ENCODE measurements at places on chromosomes 6 and 20. TPM values are rescaled to one million over a fixed set of nuclear protein-coding genes. Genes with fewer than 3 reads are reported as not detected.

Gene CFB
- total RNA-seq, result 26.8 TPM

Gene PRR18
- 0.29 TPM for total RNA-seq

Gene PRICKLE4
- total RNA-seq, result not detected

Gene SLC22A2
- under 0.01 TPM for total RNA-seq

Gene SDC4
- 182 TPM for total RNA-seq

Gene FLOT1
- 114 TPM for total RNA-seq

Gene EYS
- total RNA-seq, result under 0.01 TPM

DNA sequence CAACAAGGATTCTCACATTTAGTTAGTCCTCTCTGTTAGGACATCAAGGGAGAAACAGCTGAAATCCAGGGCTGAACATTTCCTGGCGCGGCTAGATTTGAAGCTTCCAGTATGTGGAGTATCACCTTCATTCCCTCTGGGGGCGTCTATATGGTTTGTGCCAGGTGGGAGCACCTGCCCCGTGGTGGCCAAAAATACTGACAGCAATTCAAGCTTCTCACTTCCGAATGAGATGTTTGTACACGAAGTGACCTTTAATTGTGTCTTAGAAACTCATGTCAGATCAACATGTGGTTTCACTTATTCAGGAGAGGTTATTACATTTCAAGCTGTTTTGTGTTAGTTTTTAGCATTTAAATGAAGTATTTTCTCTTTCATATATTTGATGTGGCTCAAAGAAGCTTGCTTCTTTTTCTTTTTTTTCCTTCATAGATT, 67.3 kb upstream of the ZNF217 start:
- DNase-seq, result no peak
- no peak overlapping the region for H3K4me3 ChIP-seq
- H3K36me3 ChIP-seq, result no peaks in the 10 kb centered on the region
- peak overlapping the region; percentile 62 for H3K27ac ChIP-seq
- H3K4me1 ChIP-seq, result peaks cover 28% of the 10 kb centered on the region

DNA sequence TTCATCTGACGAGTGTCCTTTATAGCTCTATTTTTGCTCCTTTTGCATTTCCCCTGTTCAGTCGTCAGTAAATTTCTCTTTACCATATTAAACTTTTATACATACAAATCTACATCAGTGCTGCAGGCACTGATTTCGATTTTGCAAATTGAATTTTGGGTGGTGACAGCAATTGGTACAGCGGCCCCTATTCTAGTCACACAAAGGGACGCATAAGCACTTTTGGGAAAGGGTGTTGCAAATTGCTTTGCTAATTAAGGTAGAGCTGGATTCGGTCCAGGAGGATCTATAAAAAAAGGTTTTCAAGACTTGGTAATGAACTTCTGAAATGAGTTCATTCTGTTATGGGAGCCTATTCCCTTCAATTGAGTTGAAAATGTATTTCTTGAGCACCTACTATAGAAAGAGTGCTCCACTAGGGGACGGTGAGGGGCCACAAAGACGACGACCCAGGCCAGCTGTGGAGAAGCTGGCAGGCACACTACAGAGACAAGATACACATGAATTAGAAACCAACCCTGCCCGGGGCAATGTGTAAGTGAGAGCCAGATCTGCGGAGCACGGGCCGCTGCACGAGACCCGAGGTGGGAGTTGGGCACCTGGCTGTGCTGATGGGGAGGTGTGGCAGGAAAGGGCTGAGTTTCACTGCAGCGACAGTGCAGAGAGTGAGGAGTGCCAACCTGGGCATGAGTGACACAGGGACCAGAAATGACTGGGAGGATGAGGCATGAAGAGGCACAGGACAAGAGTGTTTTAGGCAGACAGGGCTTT, 5.4 kb downstream of the UQCC2 start:
- peaks cover 24% of the 10 kb centered on the region for H3K4me1 ChIP-seq
- H3K27me3 ChIP-seq, result no peaks in the 10 kb centered on the region
- H3K27ac ChIP-seq, result no peak overlapping the region
- no peak overlapping the region for H3K4me3 ChIP-seq

GRCh38 chr6:113599444-113599843, 257.7 kb upstream of the MARCKS start:
- no peak for DNase-seq
- H3K4me1 ChIP-seq, result peaks cover 24% of the 10 kb centered on the region
- no peaks in the 10 kb centered on the region for H3K27me3 ChIP-seq
- no peak overlapping the region for H3K4me3 ChIP-seq

DNA sequence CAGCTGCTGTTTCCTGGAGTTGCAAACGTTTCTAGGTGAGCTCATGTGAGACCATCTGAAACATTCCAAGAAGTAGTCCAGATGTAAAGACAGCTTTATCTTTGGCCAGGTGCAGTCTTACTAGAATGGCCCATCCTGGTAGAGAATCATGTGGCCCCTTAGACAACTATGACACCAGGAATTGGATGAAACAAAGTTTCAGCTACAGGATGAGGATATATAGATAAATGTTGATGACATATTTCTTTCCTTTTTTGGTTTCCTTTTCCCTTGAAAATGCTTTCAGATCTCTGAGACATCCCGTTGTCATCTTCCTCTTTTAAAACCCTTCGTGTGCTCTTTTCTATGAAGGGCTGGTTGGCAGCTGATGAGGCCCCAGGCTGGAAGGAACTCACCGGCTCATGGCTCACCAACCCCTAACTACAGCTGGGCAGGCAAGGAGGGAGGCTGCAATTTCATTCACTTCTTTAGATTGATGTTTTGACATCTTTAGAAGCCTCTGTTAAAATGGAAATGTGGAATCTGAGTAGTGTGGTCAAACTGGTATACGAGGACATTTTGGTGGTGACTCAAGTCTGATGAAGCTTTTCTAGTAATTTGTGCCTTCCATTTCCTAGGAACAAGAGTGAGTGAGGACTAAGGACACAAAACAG, 167.9 kb upstream of the TNFAIP3 start:
- H3K27me3 ChIP-seq, result no peaks in the 10 kb centered on the region
- DNase-seq, result peak; percentile 74
- no peaks in the 10 kb centered on the region for H3K36me3 ChIP-seq
- peak overlapping the region; percentile 15 for H3K27ac ChIP-seq
- peaks cover 22% of the 10 kb centered on the region for H3K4me1 ChIP-seq
- no peak overlapping the region for H3K4me3 ChIP-seq

DNA sequence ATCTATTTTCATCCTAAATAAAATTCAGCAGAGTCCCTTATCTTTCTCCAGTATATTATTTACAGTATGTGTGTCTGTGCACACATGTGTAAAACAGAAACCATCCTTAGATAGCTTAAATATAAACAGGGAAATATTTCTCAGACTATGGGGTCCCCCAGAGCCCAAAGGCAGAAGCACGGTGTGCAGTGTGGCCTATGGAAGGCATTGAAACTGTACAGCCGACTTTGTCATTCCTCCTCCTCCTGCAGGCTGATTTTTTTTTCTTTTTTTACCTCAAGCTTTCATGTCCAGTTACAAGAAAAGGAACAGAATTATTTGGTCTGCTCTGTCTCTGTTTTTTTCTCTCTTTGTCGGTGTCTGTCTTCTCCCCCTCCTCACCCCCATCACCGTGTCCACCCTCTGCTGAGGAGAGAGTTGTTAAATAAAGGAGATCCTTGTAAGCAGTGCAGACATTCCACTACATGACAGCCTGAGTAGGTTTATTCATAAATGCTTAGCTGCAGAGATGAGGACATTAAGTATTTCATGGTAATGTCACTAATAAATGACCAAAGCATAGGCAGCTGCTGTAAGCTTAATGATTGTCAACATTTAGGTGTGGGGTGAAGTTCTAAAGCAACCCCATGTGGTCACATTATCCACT, 31.8 kb upstream of the SLC35D3 start:
- no peak overlapping the region for H3K4me3 ChIP-seq
- no peak overlapping the region for H3K27ac ChIP-seq
- H3K27me3 ChIP-seq, result no peaks in the 10 kb centered on the region
- no peaks in the 10 kb centered on the region for H3K36me3 ChIP-seq
- DNase-seq, result no peak
- no peaks in the 10 kb centered on the region for H3K4me1 ChIP-seq

GRCh38 chr20:53926428-53927028, 143.9 kb downstream of the BCAS1 start:
- peak; percentile 71 for DNase-seq
- H3K36me3 ChIP-seq, result no peaks in the 10 kb centered on the region
- peaks cover 21% of the 10 kb centered on the region for H3K4me1 ChIP-seq
- no peaks in the 10 kb centered on the region for H3K27me3 ChIP-seq
- H3K4me3 ChIP-seq, result no peak overlapping the region

DNA sequence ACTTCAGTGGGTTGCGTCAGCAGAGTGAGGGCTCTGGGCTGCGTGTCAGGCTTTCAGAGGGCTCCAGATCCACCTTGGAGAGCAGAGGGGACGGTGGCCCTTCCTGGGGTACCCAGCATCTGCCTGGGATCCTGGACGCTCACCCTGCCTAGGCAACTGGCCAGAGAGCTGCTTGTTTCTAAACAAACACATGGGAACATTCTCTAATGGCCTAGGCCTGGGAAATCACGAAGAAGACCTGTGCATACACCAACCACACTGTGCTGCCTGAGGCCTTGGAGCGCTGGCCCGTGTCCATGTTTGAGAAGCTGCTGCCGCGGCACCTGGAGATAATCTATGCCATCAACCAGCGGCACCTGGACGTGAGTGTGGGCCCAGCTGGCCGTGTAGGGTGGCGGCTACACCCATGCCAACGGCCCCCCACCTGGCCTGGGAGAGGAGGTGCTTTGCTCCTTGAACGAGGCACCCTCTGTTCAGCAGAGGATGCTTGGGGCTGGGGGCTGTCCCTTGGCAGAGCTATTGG, 32.2 kb downstream of the PYGB start:
- peaks cover 87% of the 10 kb centered on the region for H3K36me3 ChIP-seq
- H3K27ac ChIP-seq, result no peak overlapping the region
- peak; percentile 46 for DNase-seq
- H3K4me3 ChIP-seq, result no peak overlapping the region
- no peaks in the 10 kb centered on the region for H3K27me3 ChIP-seq

DNA sequence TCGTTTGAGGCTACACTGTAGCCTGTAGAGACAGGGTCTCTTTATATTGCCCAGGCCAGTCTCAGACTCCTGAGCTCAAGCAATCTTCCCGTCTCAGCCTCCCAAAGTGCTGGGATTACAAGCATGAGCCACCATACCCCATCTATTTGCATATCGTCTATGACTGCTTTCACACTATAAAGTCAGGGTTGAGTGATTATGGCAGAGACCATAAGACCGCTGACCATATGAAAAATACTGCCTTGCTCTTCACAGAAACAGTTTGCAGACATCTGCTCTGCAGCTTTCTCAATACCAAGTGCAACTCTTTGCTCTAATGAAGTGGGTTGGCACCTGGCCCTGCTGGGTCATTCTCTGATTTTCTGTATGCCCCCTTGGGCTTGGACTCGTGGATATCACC, 79.5 kb upstream of the PAK5 start:
- no peaks in the 10 kb centered on the region for H3K36me3 ChIP-seq
- H3K27ac ChIP-seq, result no peak overlapping the region
- H3K27me3 ChIP-seq, result peaks cover 3% of the 10 kb centered on the region
- no peak overlapping the region for H3K4me3 ChIP-seq
- H3K4me1 ChIP-seq, result no peaks in the 10 kb centered on the region
- no peak for DNase-seq

- H3K27me3 ChIP-seq, result no peaks in the 10 kb centered on the region
- H3K4me3 ChIP-seq, result no peak overlapping the region
- no peaks in the 10 kb centered on the region for H3K4me1 ChIP-seq
These were observed 235.8 kb downstream of the PHACTR1 start for GRCh38 chr6:12952318-12952717.

- no peak for DNase-seq
- peaks cover 2% of the 10 kb centered on the region for H3K36me3 ChIP-seq
- peaks cover 14% of the 10 kb centered on the region for H3K4me1 ChIP-seq
- H3K27me3 ChIP-seq, result no peaks in the 10 kb centered on the region
- H3K27ac ChIP-seq, result no peak overlapping the region
These were observed 253.5 kb downstream of the PTPRK start for GRCh38 chr6:128266946-128267345.

DNA sequence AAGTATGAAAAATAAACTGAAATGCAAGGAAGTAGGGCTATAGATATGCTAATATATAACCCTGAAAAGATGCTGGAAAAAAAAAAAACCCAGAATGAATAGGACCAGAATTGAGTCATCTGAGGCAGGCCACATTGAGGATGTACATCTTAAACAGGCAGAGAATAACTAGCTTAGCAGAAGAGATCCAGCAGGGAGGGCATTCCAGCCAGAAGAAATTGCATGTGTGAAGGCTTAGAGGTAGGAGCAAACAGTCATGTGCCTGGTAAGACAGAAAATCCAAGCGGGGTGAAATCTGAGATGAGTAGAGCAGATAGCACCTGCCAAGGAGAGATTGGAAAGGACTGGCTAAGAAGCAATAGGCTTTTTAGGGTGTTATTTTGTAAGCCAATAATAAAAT, 2.6 kb downstream of the COL19A1 start:
- H3K27me3 ChIP-seq, result peaks cover 38% of the 10 kb centered on the region
- no peak for DNase-seq

- no peaks in the 10 kb centered on the region for H3K27me3 ChIP-seq
- H3K4me3 ChIP-seq, result no peak overlapping the region
- H3K27ac ChIP-seq, result no peak overlapping the region
- DNase-seq, result no peak
- peaks cover 9% of the 10 kb centered on the region for H3K4me1 ChIP-seq
- H3K36me3 ChIP-seq, result no peaks in the 10 kb centered on the region
These were observed 37.3 kb upstream of the UST start for GRCh38 chr6:148709577-148709976.

Measured in osteoblast (primary cell).